ENCODE measurements at places on chromosomes 11 and 22.

- no peak for DNase-seq
These were observed 992.5 kb downstream of the OPCML start for GRCh38 chr11:132539590-132540368.

DNA sequence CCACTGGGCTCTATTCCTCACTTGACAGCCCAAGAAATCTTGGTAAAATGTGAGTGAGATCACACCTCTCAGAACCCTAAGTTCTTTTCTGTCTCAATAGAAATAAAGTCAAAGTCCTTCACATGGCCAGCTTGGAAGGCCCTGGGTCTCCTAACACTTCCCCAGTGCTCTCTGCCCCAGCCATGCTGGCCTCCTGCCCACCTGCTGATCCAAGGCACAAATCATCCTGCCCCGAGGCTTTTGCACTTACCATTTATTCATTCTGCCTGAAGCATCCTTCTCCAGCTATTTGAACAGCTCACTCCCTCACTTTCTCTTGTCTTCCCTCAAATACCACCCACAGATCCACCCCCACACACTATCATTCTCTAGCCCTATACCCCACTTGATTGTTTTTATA lies 26.4 kb downstream of the ISX start:
- DNase-seq, result no peak

GRCh38 chr11:33967451-33967850 lies 75.6 kb upstream of the LMO2 start:
- no peak for DNase-seq

DNA sequence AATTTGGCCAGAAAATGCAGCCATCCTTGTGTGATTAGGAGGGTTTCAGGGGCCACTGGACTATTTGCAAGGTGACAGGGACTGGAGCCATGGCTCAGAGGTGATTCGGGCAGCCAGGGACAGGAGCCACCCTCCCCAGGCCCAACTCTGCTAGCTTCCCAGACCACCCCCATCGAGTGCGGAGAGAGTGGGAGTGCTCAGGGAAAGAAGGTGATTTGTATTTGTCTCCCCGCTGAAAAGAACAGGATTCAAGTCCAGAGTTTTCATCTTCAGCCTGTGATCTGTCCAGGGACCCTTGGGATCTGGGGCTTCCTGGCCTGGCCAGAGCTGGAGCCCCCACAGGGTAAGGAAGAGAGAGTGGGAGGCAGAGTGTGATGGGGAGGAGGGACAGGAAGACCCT lies 22.4 kb upstream of the TEF start:
- DNase-seq, result no peak

- no peak for DNase-seq
These were observed 260.0 kb upstream of the CADM1 start for GRCh38 chr11:115764176-115764575.

- no peak for DNase-seq
These were observed 47.0 kb upstream of the ARHGAP42 start for GRCh38 chr11:100640071-100640470.

DNA sequence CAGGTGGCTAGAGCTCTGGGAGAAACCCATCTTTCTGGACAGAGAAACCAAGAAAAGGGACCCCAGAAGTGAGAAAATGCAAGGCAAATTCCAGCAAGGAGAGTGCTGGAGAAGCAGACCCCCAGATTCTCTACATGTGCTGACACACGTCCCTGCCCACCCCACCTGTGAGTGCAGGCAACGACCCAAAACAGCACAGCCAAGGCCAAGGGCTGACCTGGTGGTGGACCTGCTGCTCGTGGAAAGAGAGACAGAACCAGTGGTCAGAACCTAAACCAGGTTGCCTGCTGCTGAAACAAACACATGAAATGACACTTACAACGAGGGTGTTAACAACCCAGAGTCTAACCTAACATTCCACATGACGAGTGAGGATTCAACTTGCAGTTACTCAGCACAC lies 24.6 kb downstream of the TRMU start:
- no peak for DNase-seq

All from activated CD8-positive, alpha-beta memory T cell treated with anti-CD3 and anti-CD28 coated beads for 1 hour (primary cell).